ENCODE measurements at places on chromosomes 6 and 20.

DNA sequence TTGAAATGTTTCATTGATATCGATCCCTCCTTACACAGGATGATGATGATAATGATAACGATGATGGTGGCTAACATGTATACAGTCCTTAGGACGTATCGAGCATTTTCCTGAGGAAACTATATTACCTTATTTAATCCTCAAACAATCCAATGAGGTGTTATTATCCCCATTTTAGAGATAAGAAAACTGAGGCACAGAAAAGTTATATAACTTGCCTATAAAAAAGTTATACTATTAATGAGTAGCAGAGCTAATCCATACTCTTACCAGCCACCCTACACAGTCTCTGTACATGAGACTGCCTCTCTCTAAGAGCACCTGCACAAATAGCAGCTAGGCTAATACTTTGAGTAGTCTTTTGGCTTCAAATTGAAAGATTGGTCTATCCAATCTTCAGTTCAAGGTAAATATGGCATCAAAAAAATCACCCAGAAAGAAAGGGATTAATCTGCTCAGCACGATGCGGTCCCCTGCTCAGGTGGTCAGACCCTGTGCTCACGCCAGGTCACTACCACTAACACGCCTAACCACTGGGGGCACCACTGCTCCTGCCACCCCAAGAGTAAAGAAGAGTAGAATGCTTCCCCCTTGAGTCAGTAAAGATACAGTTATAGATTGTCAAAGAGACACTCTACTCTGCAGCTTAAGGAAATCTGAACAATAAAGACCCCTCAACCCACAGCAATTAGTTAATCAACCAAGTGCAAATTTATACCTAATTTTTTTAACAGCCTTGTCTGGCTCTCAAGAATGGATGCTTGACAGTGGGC lies 15.0 kb downstream of the GABBR1 start:
- no peak for DNase-seq

DNA sequence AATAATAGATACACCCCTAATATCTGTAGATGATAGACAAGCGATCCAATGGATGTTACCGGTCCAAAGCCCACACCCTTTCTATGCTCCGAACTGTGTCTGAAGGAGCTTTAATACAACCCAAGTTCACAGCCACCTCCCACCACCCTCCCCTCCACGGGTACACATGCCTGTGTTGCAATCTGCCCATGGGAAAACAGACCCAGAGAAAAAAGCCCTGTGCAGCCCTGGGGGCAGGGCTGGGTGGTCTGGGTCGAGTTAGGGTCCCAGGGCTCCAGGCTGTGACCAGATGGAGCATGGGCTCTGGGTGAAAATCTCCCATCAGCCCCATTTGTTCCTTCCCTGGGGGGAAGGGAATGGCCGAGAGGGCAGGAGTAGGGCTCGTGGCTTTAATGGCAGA lies 65.8 kb downstream of the BANF2 start:
- DNase-seq: no peak

GRCh38 chr6:36196113-36196879 lies at the start of gene BRPF3:
TSS of gene BRPF3 (plus strand) at chr6:36196744. CDS start at chr6:36200323, 3,579 bp downstream.
- peak; percentile 91 for DNase-seq

GRCh38 chr6:159727717-159728445 lies 575 bp downstream of the WTAP start:
- DNase-seq: no peak

- no peak for DNase-seq
These were observed 61.5 kb upstream of the FNDC1 start for GRCh38 chr6:159107451-159108260.

DNA sequence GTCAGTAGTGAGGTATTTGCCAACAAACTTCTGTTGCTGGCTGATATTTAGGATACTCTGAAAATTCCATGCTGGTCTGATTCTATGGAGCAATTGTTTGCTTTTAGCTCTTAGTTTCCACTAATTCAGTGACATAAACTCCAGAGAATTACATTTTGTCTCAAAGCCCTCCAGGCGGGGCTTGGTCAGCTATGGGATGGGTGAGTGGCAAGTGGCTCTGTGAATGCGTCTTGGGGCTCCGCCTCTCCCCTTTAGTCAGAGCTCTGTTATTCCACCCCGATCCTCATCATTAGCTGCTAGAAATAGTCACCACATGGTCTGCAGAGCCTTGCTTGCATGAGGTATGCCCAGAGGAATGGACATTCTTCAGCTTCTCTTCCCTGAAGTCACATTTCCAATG lies 540.6 kb downstream of the QKI start:
- DNase-seq: no peak

DNA sequence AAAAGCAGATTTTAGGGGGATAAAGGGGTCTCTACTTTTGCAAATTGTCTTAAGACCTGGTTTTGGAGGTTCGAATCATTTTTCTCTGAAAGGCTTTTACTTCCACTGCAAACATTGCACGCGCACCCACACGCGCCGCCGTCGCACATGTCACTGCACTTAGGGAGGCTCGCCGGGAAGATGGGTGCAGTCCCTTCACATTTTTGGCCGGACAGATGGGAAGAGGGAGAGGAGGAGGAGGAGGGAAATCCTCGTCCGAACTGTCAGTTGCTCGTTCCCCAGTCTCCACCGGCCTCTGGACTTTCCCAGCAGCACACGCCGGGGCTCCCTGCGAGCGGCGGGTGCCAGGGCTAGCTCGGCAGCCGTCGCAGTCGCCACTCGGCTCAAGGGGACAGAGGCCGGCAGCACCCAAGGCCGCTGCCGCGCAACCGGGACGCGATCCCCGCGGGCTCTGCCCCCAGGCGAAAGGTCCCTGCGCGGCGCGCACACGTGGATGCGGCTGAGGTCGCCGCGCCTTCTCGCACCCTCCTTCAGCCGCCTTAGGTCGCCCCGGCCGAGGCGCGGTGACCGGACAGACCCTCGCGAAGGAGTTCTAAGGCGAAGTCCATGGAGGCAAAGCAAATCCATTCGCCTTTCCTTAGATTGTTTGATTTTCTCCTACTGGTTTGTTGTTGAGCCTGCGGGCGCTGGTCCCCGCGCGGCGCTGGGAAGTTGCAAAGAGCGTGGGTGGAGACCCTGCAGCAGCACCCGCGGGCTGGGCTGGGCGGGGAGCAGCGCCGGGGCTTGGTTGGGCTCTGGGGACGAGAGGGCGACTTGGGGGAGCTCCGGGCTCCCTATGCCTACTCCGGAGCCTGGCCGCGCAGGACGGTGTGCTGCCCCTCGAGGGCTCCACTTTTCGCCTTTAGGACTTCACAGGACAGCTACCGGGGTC lies 1.2 kb downstream of the MYB start:
- peak; percentile 62 for DNase-seq

DNA sequence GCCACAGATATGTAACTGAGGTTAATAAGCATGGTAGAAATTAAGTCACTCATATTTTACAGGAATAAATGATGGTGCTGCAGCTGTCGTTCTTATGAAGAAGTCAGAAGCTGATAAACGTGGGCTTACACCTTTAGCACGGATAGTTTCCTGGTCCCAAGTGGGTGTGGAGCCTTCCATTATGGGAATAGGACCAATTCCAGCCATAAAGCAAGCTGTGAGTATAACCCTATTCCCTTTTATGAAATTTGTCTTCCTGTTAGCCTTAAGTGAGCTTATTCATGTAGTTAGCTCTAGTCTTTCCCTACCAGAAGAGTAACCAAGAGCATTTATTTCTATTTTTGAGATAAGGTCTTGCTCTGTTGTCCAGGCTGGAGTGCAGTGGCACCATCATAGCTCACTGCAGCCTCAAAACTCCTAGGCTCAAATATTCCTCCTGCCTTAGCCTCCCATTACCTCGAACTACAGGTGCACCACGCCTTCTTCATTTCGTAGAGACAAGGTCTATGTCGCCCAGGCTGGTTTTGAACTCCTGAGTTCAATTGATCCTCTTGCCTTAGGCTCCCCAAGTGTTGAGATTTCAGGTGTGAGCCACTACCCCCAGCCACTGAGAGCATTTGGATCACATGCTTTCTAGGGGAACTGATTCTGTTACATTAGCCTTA lies 12.0 kb downstream of the TCP1 start:
- no peak for DNase-seq

DNA sequence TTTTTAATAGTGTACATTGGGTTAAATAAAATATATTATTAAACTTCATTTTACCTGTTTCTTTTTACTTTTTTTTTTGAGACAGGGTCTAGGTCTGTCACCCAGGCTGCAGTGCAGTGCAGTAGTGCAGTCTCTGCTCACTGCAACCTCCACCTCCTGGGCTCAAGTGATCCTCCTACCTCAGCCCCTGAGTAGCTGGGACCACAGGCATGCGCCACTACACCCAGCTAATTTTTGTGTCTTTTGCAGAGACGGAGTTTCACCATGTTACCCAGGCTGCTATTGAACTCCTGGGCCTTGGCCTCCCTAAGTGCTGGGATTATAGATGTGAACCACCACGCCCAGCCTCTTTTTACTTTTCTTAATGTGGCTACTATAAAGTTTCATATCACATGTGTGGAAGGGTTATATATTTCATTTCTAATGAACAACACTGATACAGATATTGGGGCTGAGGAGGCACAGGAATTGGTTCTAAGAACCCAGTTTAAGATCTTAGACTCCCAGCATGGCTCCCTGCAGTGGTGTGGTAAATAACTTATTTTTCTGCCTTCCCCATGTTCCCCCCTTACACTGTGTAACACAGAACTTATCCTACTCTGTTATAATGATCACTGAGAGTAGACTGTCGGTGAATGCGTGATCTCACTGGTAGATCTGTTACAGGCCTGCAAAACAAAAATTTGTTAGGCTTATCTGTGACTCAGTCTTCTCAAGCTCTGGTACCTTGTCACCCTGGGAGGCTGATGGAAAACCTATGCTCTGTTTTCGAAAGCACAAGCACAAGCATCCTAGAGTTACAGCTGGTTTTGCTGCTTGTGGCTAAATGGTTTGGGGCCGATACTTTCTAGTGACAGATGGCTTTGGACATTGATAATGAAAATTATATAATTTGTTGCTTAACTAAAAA lies 5.8 kb upstream of the ATXN1 start:
- no peak for DNase-seq

GRCh38 chr6:90870561-90870960 lies 283.7 kb upstream of the MAP3K7 start:
- no peak for DNase-seq

GRCh38 chr6:167711768-167712730 lies 114.7 kb upstream of the AFDN start:
- DNase-seq: no peak

DNA sequence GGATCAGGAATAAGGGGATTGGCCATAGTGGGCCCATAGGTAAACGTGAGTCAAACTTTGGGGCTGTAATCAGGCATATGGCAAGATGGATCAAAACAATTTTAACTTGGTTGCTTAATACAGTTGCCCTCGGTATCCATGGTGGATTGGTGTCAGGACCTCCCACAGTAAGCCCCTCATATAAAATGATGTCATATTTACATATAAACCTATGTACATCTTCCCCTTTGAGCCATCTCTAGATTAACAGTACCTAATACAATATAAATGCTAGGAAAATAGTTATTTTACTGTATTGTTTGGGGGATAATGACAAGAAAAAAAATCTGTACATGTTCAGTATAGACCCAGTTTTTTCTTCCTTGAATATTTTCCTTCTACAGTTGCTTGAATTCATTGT lies 7.4 kb upstream of the ACAT2 start:
- no peak for DNase-seq

DNA sequence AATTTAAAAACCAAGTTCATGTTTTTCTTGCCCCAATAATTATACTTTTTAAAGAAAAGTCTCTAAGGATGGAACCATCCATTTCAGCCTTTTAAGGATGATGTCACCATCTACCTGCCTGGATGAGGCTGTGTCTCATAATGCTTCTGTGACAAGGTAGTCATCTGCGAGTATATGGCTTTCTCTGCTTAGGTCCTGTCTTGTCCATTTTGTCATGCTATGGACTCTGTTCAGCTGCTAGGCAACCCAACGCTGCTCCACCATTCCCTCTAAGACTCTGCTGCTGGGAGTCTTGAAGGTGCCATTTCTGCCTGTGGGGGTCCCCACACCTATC lies 459.8 kb upstream of the RUNX2 start:
- no peak for DNase-seq

DNA sequence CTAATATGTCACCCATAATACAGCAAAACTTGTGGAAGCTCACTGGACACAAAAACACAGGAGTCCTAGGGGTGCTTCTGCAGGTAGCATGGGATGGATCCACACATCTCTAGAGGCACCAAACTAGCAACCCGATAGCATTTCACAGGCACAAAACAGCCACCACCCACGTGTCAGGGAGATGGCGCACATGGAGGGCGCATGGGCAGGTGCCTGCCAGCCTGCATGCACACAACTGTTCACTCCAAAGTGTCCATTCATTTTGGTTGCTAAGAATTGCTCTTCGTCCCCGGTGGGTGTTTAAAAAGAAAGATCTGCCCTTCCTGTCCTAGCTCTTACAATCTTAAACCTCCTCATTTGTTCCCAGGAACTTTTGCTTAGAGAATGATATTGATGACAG lies 171.3 kb downstream of the SYNDIG1 start:
- DNase-seq: no peak

- no peak for DNase-seq
These were observed 65.2 kb upstream of the EDN3 start for GRCh38 chr20:59235226-59235625.

DNA sequence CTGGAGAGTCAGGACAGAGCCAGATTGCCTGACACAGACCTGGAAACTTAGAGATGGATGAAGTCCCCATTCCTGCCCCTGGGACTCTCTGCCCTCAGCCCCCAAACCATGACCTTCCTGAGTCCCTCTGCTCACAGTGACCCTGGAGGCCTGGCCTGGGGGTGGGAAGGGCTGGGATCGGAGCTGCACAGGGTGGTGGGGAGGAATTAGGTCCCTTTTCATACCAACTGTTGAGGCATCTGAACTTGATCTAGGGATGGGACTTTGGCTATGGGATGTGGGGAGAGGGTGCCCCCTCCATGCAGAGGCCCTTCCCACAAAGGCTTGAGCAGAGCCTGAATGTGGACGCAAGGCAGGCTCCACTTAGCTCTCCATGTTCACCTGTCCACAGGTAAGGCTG lies 144.1 kb downstream of the MRPL14 start:
- no peak for DNase-seq

GRCh38 chr6:16799279-16800193 lies 38.3 kb upstream of the ATXN1 start:
- DNase-seq: no peak

DNA sequence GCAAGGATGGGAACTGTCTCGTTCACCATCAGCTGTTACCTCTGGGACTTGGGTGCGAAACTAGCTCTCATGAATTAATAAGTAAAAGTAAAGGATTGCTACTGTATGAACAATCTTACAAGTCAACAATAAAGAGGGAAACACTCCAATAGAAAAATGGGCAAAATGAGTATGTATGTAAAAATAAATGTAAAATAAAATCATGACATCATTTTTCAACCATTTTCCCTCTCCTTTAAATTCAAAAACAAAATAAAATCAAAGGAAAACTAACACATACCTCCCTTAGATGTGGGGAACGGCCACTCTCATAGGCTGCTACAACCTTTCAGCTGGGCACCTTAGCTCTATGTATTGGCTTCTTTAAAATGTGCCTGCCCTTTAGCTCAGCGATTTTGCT lies 389.7 kb upstream of the ARID1B start:
- DNase-seq: no peak

GRCh38 chr6:135002229-135002844 lies 52.3 kb downstream of the HBS1L start:
- DNase-seq: peak; percentile 30

GRCh38 chr6:42200035-42200434 lies 5.3 kb upstream of the GUCA1B start:
- DNase-seq: no peak

Data from D341Med (cell line).